Tibial nerve (tissue), 4 donors: ENCODE measurements at places on chromosomes 12 and 14.

- no peak overlapping the region for H3K4me3 ChIP-seq
- DNase-seq, result peak; percentile 46
- H3K36me3 ChIP-seq, result no peaks in the 10 kb centered on the region
- H3K27me3 ChIP-seq, result no peaks in the 10 kb centered on the region
These were observed 37.5 kb downstream of the EMP1 start for GRCh38 chr12:13233830-13234641.

DNA sequence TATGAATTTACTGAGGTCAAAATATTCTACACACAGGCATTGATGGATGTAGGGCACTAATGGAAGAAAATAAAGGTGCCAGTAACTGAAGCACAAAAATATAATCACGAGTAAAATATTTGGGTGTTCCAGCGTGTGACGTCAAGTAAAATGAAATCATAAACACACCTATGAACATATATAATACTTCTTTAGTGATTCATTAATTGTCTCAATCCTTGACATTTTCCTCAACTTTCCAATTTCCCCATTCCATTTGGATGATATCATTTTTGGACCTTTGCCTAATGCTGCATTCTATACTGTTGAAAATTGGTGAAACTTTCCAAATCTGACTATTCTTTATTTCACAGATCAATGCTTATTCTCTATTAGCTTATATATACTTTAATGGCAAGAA, 649.3 kb downstream of the GALC start:
- no peaks in the 10 kb centered on the region for H3K27me3 ChIP-seq
- no peak overlapping the region for H3K4me3 ChIP-seq
- DNase-seq, result no peak

DNA sequence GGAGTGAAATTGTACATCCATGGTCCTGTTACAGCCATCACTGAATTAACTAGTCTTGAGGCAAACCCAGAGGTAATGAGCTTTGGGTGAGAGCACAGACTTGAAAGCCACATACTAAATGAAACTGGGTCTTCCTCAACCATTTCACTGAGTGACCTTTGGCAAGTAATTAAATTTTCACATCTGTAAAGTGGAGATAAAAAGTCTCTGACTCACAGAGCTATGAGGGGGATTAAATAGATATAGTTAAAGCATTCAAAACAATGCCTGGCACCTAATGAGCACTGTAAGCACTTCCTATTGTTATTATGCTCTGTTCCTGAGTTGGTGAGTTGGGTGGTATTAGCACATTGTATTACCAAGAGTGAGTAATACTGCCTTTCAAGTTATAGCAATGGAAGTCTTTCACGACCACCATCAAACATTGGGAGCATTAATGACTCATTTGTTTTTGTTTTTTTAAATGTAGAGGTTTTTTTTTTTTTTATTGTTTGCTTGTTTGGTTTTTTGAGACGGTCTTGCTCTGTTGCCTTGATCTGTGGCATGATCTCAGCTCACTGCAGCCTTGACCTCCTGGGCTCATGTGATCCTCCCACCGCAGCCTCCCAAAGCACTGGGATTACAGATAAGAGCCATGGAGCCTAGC, 12.5 kb upstream of the STRN3 start:
- no peaks in the 10 kb centered on the region for H3K4me1 ChIP-seq
- H3K4me3 ChIP-seq, result no peak overlapping the region
- H3K27me3 ChIP-seq, result no peaks in the 10 kb centered on the region
- no peak overlapping the region for H3K27ac ChIP-seq
- DNase-seq, result no peak
- no peaks in the 10 kb centered on the region for H3K36me3 ChIP-seq

- DNase-seq, result peak; percentile 61
- H3K36me3 ChIP-seq, result no peaks in the 10 kb centered on the region
- no peak overlapping the region for H3K27ac ChIP-seq
- no peaks in the 10 kb centered on the region for H3K27me3 ChIP-seq
- H3K4me3 ChIP-seq, result no peak overlapping the region
These were observed 51.3 kb downstream of the IFNG-AS1 start for GRCh38 chr12:68040450-68041075.

DNA sequence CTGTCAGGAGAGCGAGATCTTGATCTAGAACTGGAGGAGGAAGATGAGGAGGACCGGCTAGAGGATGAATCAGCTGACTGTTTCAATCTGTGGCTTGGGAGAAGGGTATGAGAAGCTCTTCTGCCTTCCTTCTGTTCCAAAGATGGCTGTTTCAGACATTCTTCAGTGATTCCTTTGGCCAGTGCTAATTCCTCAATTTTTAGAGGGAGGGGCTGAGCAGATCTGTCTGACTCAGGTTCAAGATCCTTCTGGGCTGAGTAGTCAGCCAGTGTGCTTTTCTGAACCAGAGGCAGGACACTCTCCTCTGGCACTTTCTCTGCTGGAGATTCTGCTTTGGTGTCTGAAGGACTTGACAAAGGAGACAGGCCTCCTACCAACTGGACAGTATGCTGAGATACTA, 15.2 kb downstream of the ACIN1 start:
- peaks cover 99% of the 10 kb centered on the region for H3K36me3 ChIP-seq
- peaks cover 36% of the 10 kb centered on the region for H3K4me1 ChIP-seq
- no peak overlapping the region for H3K4me3 ChIP-seq
